ENCODE measurements at places on chromosomes 7 and 10. TPM values are rescaled to one million over a fixed set of nuclear protein-coding genes. Genes with fewer than 3 reads are reported as not detected.

Gene HIBADH
- 109 TPM for total RNA-seq

Gene ASZ1
- not detected for total RNA-seq

Gene ANKRD2
- 318 TPM for total RNA-seq

Gene HYAL4
- not detected for total RNA-seq

Gene GSAP
- total RNA-seq = 7.8 TPM

Gene FAM25A
- total RNA-seq = not detected

Gene ABCC2
- total RNA-seq = 0.25 TPM

Gene BICC1
- 4.9 TPM for total RNA-seq

Gene RSBN1L
- 10.1 TPM for total RNA-seq

Gene ERVW-1
- total RNA-seq = not detected

Gene ASB10
- 46.1 TPM for total RNA-seq

Gene SAP25
- 0.77 TPM for total RNA-seq

Gene MRPS17
- 23.2 TPM for total RNA-seq

Gene PODXL
- 61.2 TPM for total RNA-seq

Gene SFMBT2
- total RNA-seq = 11.0 TPM

Gene HDAC9
- total RNA-seq = 30.7 TPM

Gene PRPS1L1
- total RNA-seq = not detected

Gene HOXA10
- total RNA-seq = not detected

Gene FOXI2
- total RNA-seq = not detected

Gene STEAP1B
- total RNA-seq = 0.69 TPM

Gene LRRC17
- total RNA-seq = 1.9 TPM

Gene PCDH15
- total RNA-seq = 0.25 TPM

Gene TMEM273
- total RNA-seq = 17.6 TPM

Gene COPG2
- total RNA-seq = 19.2 TPM

Gene CYP26C1
- not detected for total RNA-seq

Gene TNS3
- total RNA-seq = 42.4 TPM

Gene PDIA4
- 35.1 TPM for total RNA-seq

Gene RARRES2
- total RNA-seq = 18.7 TPM

Gene HMX2
- not detected for total RNA-seq

Gene MNX1
- not detected for total RNA-seq

Gene ATOH7
- total RNA-seq = not detected

Data from left ventricle myocardium superior (tissue), 1 donor.